ENCODE measurements at places on chromosomes 12 and 14. TPM values are rescaled to one million over a fixed set of nuclear protein-coding genes. Genes with fewer than 3 reads are reported as not detected.

DNA sequence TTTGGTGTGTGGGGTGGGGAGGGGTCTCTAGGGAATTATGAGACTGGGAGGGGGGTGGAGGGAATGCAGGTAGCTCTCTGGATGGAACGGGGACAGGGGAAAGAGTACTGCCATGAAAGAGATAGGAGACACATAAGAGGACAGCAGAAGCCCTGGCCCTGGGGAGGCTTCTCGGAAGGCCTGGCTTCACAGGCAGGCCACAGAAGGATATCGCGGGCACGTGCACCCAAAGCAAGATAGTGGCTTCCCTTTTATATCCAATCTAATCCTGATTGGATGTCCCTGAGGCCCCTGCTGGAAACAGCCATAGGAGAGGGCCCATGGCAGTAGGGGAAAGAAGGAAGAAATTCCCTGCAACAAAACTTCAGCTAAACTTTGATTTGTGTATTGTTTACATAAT is 113.5 kb downstream of the GCH1 start:
- no peak overlapping the region for H3K4me3 ChIP-seq
- no peak overlapping the region for H3K27ac ChIP-seq
- DNase-seq = no peak

Gene FBRSL1
- total RNA-seq = 62.3 TPM

- DNase-seq = no peak
- no peaks in the 10 kb centered on the region for H3K4me1 ChIP-seq
- no peak overlapping the region for H3K4me3 ChIP-seq
- H3K36me3 ChIP-seq = peaks cover 70% of the 10 kb centered on the region
These were observed 7.9 kb downstream of the MAPK1IP1L start for GRCh38 chr14:55059333-55059732.

DNA sequence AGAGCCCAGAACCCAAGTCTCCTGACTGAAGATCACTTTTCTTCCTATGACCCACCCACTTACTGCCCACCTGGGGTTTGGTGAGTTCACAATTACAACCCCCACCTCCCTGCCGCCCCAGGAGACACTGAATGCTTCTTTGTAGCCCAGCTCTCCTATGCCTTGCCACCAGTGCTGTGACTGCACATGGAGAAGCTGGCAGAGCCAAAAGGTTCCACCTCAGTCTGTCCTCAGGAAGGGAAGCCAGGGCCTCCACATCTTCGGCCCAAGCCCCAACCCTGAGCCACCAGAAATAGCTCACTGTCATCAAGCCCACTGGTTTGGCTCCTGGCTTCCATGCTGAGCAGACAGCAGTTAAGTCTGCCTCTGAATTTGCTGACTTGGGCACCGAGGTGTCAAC is 25.6 kb downstream of the OTUB2 start:
- no peaks in the 10 kb centered on the region for H3K4me1 ChIP-seq
- no peak for DNase-seq
- no peak overlapping the region for H3K27ac ChIP-seq
- peaks cover 64% of the 10 kb centered on the region for H3K36me3 ChIP-seq
- H3K27me3 ChIP-seq = no peaks in the 10 kb centered on the region
- H3K4me3 ChIP-seq = no peak overlapping the region

Gene NKX2-1
- total RNA-seq = not detected

- peak; percentile 84 for DNase-seq
- H3K27ac ChIP-seq = peak overlapping the region; percentile 97
- H3K27me3 ChIP-seq = no peaks in the 10 kb centered on the region
- peak overlapping the region; percentile 90 for H3K4me3 ChIP-seq
- H3K4me1 ChIP-seq = peaks cover 19% of the 10 kb centered on the region
These were observed 2.9 kb upstream of the ZFP36L1 start for GRCh38 chr14:68795597-68796417.

Gene SOCS2
- total RNA-seq = 28.9 TPM

GRCh38 chr12:130613831-130614529 is 102.1 kb downstream of the RIMBP2 start:
- H3K27ac ChIP-seq = no peak overlapping the region
- H3K4me3 ChIP-seq = no peak overlapping the region
- H3K4me1 ChIP-seq = no peaks in the 10 kb centered on the region
- no peaks in the 10 kb centered on the region for H3K36me3 ChIP-seq

Gene PIWIL1
- total RNA-seq = not detected

Gene ABCD4
- total RNA-seq = 28.4 TPM

DNA sequence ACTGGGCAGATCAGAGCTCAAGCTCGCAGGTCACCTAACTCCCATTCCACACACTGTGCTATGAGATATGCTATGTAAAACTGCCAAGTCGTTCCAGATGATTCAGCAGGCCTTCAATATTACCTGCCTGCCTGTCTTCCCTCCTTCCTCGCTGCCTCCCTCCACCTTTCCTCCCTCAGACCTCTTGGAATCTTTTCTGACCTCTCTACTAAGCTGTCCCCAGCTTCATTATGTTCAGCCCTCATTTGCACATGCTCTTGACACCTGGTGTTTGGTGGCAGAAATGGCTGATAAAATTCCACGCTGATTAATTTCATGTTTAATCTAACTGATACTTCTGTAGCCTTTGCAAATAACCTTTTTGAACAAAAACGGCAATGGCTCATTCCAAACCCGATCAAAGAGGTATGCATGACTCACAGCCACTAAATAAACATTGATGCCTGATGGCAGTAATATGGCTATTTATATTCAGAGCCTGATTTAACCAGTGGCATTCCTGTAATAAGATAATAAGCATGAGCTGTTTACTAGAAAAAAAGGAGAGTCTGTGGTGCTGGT is 130.8 kb upstream of the EGLN3 start:
- peak overlapping the region; percentile 49 for H3K4me3 ChIP-seq
- peak overlapping the region; percentile 69 for H3K27ac ChIP-seq
- H3K27me3 ChIP-seq = no peaks in the 10 kb centered on the region
- H3K4me1 ChIP-seq = peaks cover 62% of the 10 kb centered on the region
- DNase-seq = peak; percentile 91
- H3K36me3 ChIP-seq = no peaks in the 10 kb centered on the region

Data from PC-3 (cell line).